ENCODE measurements at places on chromosomes 5 and 9.

GRCh38 chr5:95080441-95080840 is 204.5 kb downstream of the MCTP1 start:
- no peak for DNase-seq

- no peak for DNase-seq
Measured at GRCh38 chr9:76490249-76490990, 31.4 kb downstream of the GCNT1 start.

DNA sequence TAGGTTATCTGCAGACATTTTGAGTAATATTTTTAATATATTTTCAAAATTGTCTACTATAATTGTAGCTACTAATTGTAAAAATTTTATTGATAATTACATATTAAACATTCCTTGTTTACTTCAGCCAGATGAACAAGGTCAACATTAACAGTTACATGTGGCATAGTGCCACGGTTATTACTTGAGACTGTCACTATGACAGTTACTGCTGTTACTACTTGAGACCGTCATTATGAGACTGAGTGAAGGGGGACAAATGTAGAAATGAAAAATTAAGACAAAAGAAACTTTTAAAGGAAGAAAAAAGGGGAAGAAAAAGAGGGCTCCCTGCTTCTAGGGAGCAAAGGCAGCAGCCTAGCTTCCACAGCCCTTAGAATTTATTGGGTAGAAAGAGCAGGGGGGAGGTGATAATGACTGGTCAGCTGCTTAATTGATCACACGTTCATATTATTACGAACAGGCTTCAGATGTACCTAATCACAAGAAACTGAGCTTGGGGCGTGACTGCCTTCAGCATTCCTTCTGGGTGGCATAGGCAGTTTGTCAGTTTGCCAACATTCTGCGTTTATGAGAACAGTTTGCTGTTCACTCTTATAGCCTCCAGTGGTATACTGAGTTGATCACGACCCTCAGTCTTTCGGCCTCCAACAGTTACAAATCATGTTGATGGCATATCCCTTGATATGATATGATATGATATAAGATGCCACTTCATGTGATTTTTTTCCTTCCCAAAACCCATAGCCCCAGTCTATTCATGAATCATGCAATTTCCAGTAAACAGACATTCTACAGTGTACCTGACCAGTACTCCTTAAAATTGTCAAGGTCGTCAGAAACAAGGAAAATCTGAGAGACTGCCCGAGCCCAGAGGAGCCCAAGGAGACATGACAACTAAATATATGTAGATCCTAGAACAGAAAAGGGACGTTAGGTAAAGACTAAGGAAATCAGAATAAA is 13.1 kb downstream of the MARCHF6 start:
- no peak for DNase-seq

GRCh38 chr5:168819004-168819621 is 239.9 kb upstream of the PANK3 start:
- no peak for DNase-seq

- DNase-seq: no peak
Measured at GRCh38 chr5:43874772-43875171, 271.8 kb downstream of the NNT start.

- no peak for DNase-seq
Measured at GRCh38 chr9:88322906-88323566, 65.2 kb upstream of the SPIN1 start.

DNA sequence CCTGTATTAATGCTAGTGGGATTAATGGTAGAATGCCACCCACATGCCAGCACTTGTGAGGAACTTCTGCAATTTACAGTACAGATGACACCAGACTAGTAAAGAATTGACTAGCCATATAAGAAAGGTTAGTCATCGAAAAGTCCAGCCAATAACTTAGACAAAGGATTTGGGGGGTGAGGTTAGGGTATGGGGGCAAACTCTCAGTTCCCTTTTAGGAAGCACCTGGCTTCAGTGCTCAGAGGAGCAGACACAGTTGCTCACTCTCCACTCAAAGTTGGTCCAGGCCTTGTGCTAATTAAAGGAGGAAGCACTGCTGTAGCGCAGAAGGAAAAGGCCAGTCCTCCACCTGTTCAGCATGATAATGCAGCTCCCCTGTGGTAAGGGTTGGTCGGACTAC is 25.2 kb downstream of the TGFBR1 start:
- no peak for DNase-seq

DNA sequence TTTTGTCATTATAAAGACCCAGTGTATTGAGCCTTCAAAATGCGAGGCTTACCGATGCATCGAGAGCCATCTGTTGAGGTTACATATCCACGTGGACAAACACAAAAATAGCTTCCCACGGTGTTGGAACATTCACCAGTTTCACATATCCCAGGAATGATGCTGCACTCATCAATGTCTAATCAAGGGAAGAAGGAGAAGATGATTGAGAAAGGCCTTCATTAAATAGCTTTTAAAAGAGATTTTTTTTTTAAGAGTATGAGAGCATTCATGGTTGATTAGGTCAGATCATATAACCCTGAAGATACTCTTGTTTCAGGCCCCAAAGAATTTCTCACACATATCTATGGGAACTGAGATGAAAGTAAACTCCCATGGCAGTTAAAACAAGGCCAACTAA is 129.4 kb downstream of the FBN2 start:
- no peak for DNase-seq

- peak; percentile 68 for DNase-seq
Measured at GRCh38 chr9:13568841-13569601, 289.5 kb upstream of the MPDZ start.

- DNase-seq: no peak
Measured at GRCh38 chr5:135218790-135219568, 180.1 kb downstream of the MACROH2A1 start.

DNA sequence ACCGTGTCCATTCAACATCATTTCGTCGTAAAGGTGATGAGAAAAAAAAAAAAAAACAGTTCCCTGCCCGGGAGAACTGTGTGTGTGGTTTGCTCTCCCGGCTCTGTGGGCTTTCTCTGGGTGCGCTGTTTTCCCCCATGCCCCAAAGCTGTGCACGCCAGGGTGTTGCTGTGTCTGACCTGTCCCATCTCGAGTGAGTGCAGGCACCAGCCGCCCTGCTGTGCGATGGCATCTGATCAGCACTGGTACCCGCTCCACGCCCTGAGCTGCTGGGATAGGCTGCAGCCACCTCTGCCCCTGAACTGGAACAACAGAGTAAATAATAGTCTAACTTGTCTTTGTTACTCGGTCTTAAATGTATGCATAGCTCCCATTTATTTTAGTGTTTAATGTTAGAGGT is 33.3 kb downstream of the CEP72 start:
- DNase-seq: no peak

- DNase-seq: no peak
Measured at GRCh38 chr9:125844611-125845010, 97.4 kb downstream of the PBX3 start.

DNA sequence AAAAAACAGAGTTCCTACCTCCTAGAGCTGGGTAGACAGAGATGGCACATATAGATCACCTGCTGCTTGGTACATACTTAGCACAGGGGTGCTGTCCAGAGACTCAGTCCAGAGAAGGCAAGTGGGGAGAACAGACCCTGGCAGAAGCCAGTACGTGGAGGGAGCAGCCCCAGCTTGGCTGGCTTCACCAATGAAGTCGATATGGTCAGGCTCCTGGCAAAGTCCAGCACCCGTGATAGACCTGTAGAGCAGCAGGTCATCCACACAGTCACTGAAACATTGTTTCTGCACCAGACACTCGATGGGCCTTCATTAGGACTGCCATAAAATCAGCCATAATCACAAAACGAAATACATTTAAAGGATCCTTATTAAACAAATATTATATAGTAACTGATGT is 45.8 kb downstream of the WHRN start:
- DNase-seq: peak; percentile 36

DNA sequence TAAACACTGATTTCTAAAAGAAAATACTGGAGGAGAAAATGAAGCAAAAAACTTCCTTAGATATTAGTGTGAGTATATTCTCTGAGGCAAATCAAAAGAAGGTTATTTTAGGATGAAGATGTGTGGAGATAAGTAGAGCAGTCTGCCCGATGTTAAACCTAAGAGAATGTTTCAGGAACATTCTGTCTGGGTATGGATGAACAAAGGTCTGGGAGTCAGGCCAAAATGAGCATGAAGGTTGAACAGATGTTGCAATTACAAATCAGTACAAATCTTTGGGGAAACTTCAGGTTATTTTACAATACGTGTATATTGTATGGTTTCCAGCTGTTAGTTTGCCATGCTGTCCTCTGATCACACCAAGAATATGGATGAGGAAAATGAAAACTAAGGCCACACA is 14.4 kb upstream of the CEP78 start:
- no peak for DNase-seq

DNA sequence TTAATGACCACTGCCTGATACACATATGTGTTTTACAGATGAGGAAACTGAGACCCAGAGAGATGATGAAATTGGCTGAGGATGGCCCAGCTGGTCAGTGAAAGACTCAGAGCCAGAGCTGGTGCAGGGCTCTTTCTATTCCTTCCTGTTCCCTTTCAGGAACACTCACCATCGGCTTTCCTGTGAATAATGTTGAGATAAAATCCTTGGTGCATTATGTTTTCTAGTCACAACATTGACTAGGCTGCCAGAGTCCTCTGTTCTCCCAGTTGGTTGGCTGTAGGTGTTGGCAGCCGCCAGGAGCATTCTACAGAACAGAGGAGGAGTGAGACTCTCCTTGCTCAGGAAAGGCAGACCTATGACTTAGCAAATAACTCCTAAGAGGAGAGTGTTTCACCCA is 14.8 kb downstream of the TGFBI start:
- DNase-seq: no peak

- no peak for DNase-seq
Measured at GRCh38 chr9:21906881-21907280, 87.3 kb downstream of the CDKN2A start.

- DNase-seq: no peak
Measured at GRCh38 chr5:132428484-132429462, 59.3 kb downstream of the SLC22A5 start.

DNA sequence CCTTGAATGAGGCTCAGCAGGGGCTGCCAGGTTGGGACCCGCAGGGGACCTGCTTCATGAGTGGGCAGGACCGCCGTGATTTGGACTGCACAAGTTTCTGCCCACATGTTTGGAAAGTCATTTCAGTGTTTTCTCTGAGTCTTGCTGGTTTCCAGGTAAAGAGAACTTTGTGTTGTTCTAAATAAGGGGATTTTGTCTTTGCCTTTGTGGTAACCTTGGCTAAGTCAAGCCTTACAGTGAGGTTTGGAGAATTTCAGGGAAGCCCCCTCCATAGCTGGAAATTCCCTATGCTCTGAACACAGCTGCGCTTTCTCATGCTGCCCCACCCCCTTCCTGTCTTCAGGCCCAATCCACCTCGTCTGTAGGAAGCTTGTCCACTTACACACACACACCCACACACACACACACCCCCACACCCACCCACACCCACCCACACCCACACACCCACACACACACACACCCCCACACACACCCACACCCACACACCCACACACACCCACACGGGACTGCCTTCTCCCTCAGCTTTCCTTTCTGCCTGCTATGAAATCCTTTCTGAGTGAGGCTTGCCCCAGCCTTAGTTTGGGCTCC is 270.1 kb downstream of the HSPA4 start:
- no peak for DNase-seq

DNA sequence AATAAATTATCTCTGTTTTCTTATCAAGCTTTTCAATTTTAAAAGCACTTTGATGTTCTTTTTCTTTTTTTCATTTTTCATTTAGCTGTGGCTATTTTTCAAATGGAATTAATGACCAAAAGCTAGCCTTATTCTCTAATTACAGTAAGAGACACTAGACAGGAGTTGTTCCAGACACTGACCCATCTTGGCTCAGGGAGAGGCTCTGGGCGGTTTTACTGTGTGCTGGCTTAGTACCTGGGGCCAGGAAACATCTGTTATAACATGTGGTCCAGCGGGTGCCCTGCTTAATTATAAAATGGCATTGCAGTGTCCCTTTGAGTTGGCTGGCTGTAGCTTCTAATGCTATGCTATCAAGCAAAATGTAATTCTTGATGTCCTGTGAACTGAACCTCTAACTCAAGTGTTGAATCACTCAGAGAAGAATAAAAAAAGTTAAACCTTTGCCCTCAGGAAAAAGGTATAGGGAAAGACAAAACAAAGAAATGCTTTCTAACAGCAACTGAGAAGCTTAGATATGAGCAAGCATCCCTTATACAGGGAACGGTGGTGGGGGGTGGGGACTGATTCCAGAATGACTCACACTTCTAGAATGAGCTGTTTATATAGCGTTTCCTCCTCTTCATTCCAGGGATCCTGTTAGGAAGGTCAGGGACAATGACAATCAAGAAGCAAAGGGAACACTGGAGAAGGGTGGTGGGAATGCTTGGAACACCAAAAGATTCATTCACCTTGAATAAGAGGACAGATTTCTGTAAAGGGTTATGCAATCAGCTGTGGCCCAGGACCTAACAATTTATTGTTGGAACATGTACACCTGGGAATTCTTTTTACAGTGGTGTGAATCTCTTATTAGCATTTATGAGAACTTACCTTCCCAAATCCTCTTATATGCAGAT is 58.7 kb upstream of the NFIB start:
- no peak for DNase-seq

- no peak for DNase-seq
Measured at GRCh38 chr9:136851941-136852663, at the start of gene MAMDC4. TSS of gene MAMDC4 (plus strand) at chr9:136852346. CDS start at chr9:136852417, 71 bp downstream.

GRCh38 chr9:92058723-92059444 is 56.3 kb downstream of the SPTLC1 start:
- DNase-seq: no peak

- DNase-seq: no peak
Measured at GRCh38 chr9:123960366-123960765, 30.4 kb upstream of the DENND1A start.

GRCh38 chr5:83503662-83504061 is 32.1 kb downstream of the VCAN start:
- no peak for DNase-seq

DNA sequence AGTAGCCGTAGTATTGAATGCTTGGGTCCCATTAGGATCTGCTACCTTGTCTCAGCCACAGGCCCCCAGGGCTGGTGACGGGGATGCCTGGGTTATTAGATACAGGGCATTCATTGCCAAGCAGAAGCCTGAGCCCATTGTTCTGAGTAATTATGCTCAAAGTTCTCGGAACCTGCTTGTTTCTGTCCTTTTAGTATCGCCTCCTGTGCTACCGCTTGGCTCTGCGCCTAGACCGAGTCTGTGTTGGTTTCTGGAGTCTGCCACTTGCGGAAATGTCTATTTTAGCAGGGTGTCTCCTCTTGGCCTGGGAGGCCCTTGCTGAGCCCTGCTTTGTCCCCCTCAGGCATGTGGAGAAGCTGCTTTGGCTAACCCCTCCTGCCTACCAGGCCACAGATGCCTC is 506.1 kb downstream of the BNC2 start:
- peak; percentile 33 for DNase-seq

GRCh38 chr9:128390813-128391711 is 19.9 kb downstream of the URM1 start:
- no peak for DNase-seq

GRCh38 chr5:36658038-36658756 is 51.8 kb downstream of the SLC1A3 start:
- no peak for DNase-seq

Data from left forelimb (tissue), 1 donor.